ENCODE measurements at places on chromosomes 12 and 14.

DNA sequence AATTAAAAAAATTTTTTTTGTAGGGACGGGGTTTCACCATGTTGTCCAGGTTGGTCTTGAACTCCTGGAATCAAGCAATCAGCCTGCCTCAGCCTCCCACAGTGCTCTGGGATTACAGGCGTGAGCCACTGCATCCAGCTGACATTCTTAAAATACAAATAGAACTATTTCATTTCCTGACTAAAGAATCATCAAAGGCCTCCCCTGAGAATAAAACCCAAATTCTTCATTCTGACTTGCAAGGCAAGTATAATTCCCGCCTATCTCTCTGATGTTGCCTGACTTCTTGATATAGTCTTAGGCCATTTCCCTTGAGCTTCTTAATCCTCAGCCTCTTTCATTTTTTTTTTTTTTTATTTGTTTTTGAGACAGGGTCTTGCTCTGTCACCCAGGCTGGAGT lies 4.4 kb upstream of the BICD1 start:
- DNase-seq = no peak

GRCh38 chr12:84422340-84422739 lies 490.3 kb downstream of the SLC6A15 start:
- DNase-seq = no peak

- DNase-seq = no peak
Observed at GRCh38 chr14:58414845-58415244, 12.5 kb downstream of the TIMM9 start.

- DNase-seq = no peak
Observed at GRCh38 chr12:131040491-131040890, 86.8 kb downstream of the ADGRD1 start.

GRCh38 chr12:11718768-11719253 lies 69.3 kb downstream of the ETV6 start:
- DNase-seq = no peak

DNA sequence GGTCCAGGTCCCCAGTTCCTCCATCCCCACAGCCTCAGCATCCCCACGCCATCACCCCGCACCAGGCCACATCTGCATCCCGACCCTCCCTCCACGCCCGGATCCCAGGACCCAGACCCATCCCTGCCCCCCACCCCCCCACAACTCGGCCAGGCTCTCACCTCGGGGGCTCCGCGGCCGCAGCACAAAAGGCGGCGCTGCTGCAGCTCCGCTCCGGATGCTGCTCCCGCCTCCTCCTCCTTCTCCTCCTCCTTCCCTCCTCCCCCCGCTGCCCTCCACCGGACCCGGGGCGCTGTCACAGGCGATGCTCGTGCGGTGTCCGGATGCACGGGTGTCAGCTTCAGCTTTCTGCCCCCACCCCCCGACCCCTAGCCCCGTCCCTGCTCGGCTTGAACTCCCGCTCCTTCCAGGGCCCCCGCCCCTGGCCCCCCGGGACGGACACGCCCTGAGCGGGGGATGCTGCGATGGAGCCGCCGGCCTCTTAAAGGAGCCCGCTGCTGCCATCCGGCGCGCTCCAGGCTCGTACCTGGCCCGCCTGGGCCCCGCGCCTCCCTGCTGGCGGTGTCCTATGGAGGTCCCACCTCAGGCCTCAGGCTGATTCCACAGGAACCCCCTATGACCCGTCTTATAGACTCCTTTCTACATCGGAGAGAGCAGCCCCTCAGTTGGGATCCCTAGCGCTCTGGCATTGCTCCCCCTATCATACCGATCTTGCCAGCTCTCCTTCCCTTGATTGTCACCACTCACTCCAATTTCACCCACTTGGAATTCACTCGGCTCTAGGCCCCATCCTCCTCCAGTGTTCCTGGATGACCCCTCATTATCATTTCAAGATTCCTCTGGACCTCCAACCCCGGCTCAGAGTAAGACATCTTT lies at the start of gene MAP3K12:
Gene MAP3K12 (minus strand): TSS at position 193 of the 876 bp plus-strand sequence. CDS start 12,067 bp downstream, outside the sequence.
- no peak for DNase-seq

GRCh38 chr12:57451233-57451778 lies 3.8 kb upstream of the INHBE start:
- DNase-seq = no peak

GRCh38 chr14:100670753-100671049 lies 56.0 kb upstream of the DLK1 start:
- no peak for DNase-seq

DNA sequence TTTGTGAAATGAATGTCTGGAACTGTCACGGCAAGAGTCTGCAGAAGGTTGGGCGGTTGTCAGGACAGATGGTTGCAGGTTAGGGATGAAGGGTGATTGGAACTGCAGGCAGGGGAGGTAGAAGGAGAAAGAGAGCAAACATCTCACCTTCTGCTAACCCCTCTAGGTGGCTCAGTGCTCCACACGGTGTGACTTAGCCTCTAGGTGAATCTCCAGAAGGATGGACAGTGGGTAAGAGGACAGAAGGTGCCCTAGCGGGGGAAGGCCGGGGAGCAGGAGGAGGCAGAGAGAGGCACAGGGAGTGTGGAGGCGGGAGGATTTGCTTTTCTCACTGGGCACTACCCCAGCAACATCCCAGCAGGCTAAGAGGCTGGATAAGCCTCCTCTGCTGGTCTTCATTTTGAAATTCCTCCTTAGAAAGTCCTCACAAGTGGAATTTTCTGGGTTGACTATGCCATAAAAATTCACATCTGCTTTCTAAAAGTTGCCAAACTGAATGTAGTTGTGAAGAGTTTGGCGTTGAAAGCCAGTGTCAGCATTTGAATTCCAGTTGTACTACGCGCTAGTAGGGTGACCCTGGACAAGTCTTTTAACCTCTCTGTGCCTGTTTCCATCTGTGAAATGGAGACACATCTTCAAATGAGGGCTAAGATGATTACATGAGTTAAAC lies 10.7 kb upstream of the GPR68 start:
- DNase-seq = no peak

- no peak for DNase-seq
Observed at GRCh38 chr12:69240631-69240995, 1.2 kb downstream of the CPSF6 start.

GRCh38 chr12:107467716-107468115 lies 217.9 kb upstream of the PWP1 start:
- DNase-seq = no peak

- no peak for DNase-seq
Observed at GRCh38 chr14:55192054-55192621, 753 bp upstream of the DLGAP5 start.

DNA sequence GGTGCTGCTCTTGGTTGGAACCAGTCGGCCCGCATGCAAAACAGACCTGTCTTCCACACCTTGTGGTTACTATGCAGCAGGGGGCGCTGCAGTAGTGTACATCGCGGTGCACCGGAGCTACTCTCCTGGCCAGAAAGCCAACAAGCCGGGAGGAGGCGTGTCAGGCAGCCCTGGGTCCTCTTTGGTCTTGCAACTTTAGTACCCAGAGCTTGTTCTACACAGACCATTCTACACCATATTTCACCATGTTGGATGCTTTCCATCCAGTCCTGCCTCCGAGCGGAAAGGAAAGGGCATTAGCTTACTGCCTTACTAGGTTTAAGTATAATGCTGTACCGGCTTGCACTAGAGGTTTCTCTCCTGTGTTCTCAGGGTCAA lies 927 bp upstream of the TMTC2 start:
- DNase-seq = peak; percentile 89

GRCh38 chr14:33449703-33450395 lies 501.0 kb downstream of the EGLN3 start:
- no peak for DNase-seq

All from spinal cord (tissue), 10 donors.